ENCODE measurements at places on chromosomes 5 and 9.
A peak's percentile ranks its signal among the peaks of the same experiment; 100 is the strongest.

DNA sequence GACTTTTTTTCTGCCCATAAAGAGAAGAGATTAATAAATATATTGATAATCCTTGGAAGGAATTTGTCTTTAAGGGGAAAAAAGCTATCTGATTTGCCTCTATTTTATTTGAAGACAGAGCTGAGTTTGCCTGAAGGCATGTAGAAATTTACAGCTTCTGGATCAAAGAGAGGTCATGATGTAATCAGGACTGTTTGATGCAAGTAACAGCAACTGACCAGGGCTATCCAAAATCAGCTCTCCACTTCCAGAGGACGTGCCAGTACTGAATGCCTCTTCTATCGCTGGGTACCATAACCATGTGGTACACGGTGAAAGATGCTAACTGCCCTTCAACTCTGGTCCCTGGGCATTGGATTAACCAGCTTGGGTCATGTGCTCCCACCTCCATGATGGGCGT, 90.6 kb downstream of the ZFAND5 start:
- DNase-seq: no peak

DNA sequence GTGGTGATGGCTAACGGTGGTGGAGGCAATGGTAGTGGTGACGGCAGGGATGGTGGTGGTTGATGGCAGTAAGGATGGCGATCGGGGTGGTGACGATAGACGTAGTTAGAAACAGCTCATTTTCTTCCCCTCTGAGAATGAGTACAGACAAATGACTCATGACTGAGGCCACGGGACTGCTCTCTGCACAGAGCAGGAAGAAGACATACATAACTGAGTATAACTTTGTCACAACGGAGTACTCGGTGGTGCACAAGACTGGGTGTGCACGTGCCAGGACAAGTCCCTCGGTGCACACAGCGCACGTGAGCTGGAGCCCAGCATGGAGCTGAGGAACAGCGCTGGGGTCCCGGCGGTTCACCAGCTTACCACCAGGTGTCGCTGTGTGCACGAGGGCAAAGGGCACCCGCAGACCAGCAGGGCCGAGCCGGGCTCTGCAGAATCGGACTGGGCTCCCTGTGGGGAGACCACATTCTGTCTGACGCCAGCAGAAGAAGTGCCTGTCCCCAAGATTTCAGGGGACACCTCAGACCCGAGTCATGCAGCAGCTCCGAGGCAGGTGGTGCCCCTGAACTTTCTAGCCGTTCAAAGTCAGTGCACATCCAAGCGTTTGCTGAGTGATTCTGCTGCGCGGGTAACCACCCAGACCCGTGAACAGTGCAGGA, 188.6 kb downstream of the FSTL4 start:
- DNase-seq: peak; percentile 48

- no peak for DNase-seq
Observed at GRCh38 chr5:6581559-6582426, 51.1 kb downstream of the NSUN2 start.

GRCh38 chr5:176642675-176643490, 4.4 kb upstream of the TSPAN17 start:
- DNase-seq: no peak

GRCh38 chr9:112239284-112239683, 64.2 kb upstream of the SUSD1 start:
- no peak for DNase-seq

DNA sequence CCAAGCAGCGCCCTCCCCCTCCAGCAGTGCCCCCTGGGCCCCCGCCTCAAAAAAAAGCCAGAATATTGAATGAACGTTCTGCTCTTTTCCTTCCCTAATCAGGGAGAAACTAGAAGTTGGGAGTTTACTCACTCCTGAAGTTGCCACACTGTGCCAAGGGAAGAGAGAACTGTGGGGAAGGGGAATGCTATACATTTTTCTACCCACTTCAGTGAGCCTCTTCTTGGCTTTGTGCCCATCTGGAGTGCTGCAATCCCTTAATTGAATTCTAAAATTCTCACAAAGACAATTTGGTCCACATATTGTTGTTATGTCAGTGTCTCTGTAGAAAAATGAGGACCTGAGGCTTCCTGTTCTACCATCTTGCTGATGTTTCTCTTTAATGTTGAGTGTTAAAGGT, 443.7 kb downstream of the DIRAS2 start:
- DNase-seq: no peak
